Tibial artery (tissue), 4 donors: ENCODE measurements at places on chromosomes 3 and 15.

DNA sequence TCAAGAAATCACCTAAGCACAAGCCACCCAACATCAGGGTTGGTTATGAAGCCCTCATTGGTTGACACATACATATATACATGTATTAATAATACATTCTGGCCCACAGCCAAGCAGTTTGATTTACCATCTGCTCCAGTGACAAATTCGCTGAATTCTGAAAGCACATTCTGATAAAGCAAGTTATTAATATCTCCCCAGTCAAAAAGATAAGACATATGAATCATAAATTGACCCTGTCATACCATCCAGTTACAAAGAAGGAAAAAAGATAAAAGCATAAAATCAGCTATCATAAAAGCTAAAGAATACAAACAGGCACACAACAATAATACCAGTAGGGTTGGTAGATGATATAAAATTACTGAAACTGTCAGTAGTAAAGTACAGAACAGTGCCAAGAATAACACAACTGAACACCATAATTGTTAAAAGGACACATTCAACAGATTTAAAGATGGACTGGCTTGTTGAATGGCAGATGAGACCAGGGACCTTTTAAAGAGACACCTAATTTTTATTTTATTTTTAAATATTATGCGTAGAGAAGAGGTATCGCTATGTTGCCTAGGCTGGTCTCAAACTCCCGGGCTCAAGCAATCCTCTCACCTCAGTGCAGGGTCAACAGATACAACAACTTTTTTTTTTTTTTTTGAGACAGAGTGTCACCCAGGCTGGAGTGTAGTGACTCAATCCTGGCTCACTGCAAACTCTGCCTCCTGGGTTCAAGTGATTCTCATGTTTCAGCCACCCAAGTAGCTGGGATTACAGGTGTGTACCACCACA lies 7.7 kb downstream of the SNX4 start:
- no peak for DNase-seq

DNA sequence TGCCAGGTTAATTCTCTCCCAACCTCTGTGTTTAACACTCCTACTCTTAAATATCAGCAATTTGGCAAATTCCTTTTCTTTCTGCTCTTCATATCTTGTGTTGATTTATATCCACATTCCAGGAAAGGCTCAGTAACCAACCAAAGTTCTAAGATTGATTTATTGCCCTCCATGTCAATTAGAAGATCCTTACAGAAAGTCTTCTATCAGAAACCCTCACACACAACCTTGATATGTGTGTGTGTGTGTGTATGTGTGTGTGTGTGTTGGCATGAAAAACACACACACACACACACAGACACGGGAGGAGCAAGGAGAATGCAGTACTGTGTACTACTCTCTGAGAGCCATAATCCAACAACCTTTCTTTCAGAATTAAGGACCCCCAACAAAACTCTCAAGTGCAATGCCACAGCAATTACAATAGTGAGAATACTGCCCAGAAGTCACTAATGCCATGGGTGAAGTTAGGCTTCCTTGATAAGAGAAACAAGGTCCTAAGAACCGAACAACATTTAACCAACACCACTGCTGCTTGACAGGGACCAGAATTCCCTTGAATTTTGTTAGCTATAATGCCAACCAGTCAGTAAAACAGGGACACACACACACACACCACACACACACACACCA lies 1.1 kb downstream of the LSAMP start:
- DNase-seq, result no peak

DNA sequence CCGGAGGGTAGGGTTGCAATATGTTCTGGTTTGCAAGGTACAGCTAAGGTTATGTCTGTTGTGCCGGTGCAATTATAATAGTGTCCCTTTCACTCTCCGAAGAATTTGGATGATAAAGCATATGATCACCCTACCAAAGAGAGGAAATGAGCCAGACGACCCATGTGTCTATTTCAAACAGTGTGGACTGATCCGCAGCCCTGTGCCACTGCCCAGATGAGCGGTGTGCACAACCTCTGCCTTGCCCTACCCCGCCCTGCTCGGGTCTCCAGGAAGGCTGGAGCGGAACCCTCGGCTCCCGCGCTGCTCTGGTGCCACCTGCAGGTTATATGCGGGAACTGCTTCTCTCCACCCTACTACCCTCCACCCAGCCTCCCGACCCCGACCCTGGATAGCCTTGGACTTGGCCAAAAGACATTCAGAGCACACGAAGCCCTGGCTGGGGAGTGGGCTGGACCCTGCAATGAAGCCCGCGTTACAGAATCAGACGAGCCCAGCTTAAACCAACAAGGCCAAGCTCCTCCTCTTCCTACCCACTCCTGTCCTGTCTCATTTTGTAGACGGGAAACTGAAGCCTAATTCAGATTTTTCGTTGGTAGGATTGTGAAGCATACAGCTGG lies 68.4 kb upstream of the CHRNB4 start:
- peak; percentile 52 for DNase-seq

GRCh38 chr15:65806397-65806796 lies 14.3 kb upstream of the DENND4A start:
- DNase-seq, result no peak

- no peak for DNase-seq
Measured at GRCh38 chr15:79656151-79657000, 224.2 kb downstream of the MINAR1 start.

GRCh38 chr3:60594025-60594424 lies 657.2 kb downstream of the FHIT start:
- DNase-seq, result peak; percentile 88

DNA sequence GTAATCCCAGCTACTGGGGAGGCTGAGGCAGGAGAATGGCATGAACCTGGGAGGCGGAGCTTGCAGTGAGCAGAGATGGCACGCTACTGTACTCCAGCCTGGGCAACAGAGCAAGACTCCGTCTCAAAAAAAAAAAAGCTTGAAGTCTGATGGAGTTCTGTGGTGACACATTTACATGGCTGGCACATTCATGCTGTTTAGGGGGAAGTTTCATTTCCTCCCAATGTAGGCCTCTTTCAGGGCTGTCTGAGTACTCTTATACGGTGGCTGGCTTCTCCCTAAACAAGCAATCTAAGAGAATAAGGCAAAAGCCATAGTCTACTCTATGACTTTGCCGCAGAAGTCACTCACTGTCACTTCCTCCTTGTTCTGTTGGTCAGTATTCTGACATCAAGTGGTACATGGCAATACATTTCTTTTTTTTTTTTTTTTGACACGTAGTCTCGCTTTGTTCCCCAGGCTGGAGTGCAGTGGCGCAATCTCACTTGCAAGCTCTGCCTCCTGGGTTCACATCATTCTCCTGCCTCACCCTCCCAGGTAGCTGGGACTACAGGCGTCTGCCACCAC lies 41.2 kb downstream of the OIP5 start:
- DNase-seq, result no peak
